ENCODE measurements at places on chromosomes 12 and 14.

GRCh38 chr14:57871459-57872080 lies 5.7 kb upstream of the SLC35F4 start:
- DNase-seq = peak; percentile 60

- peak; percentile 32 for DNase-seq
These were observed 1.5 kb upstream of the PPP1CC start for GRCh38 chr12:110744151-110744571.

DNA sequence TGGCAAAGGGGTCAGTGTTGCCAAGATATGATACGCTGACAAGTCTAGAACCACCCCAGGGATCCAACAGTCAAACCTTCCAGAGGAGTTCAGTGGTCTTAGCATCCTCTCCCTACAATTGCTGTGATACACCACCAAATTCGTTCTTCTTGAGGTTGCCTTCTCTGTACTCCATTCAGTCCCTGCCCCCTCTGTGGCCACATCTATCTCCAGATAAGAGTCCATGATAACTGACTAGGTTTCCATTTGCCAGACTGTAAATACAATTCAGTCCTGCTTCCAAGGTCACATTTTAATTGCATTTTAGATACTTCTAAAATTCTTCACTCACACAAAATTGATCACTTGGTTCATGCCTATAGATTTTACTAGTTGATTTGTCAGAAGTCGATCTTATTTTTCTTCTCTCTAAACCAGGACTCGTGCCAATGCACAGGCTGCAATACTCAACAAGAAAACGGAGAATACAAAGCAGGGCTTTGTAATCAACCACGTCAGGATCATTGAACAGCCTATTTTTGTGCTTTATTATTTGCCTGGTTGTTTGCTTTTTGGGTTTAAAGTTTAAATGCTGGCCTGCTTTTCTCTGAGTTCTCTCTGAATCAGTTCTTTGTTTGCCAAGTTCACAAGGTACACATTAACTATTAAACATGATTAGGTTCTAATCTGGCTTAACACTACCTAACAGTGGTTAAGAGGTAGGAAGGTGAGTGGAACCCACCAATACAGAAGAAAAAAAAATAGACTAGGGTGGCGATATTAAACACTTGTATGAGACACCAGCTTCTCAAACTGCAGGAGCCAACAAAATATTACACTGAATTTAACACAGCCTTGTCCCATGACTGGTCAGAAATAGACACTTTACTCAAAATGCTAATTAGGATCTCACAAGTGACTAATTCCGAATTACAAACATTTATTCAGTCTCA lies 5.3 kb upstream of the TSPAN8 start:
- DNase-seq = no peak

- DNase-seq = no peak
These were observed 55.7 kb upstream of the BCL11B start for GRCh38 chr14:99327458-99328250.

GRCh38 chr14:68594737-68595380 lies 198.0 kb downstream of the ZFP36L1 start:
- DNase-seq = no peak

- DNase-seq = no peak
These were observed 20.5 kb downstream of the ADAM21 start for GRCh38 chr14:70472253-70473159.

- peak; percentile 48 for DNase-seq
These were observed 611 bp downstream of the SARNP start for GRCh38 chr12:55816881-55817344.

DNA sequence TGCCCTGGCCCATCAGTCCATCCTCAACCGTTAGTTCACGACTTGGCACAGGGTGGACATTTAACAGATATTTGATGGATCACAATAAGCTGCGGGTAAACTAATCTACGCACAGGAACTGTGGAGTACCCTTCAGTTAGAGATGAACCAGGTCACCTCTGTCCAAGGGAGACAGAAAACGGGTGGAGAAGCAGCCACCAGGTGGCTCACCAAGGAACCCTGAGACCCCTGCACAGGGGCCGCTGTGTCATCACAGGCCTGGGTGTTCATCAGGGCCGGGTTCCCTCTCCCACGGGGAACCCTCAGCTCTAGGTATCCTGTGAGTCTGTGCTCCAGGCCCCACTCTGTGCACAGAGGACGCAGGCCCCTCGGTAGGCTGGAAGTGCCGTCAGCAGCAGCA lies 122.2 kb downstream of the PIWIL1 start:
- no peak for DNase-seq

DNA sequence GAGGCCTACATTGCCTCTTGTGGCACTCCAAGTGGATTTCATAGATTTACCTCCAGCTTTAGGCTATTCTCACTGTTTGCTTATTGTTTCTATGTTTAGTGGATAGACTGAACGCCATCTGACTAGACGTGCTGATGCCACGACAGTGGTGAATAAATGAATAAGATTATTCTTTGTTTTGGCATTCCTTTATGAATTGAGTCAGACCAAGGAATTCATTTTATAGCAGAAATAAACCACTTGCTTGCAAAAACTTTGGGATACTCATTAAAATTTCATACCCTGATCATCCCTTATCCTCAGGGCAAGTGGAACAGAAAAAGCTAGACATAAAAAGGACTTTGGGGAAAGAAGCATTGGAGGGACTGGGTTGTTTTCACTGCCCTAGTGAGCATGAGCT lies 71.7 kb upstream of the FERMT2 start:
- DNase-seq = no peak

DNA sequence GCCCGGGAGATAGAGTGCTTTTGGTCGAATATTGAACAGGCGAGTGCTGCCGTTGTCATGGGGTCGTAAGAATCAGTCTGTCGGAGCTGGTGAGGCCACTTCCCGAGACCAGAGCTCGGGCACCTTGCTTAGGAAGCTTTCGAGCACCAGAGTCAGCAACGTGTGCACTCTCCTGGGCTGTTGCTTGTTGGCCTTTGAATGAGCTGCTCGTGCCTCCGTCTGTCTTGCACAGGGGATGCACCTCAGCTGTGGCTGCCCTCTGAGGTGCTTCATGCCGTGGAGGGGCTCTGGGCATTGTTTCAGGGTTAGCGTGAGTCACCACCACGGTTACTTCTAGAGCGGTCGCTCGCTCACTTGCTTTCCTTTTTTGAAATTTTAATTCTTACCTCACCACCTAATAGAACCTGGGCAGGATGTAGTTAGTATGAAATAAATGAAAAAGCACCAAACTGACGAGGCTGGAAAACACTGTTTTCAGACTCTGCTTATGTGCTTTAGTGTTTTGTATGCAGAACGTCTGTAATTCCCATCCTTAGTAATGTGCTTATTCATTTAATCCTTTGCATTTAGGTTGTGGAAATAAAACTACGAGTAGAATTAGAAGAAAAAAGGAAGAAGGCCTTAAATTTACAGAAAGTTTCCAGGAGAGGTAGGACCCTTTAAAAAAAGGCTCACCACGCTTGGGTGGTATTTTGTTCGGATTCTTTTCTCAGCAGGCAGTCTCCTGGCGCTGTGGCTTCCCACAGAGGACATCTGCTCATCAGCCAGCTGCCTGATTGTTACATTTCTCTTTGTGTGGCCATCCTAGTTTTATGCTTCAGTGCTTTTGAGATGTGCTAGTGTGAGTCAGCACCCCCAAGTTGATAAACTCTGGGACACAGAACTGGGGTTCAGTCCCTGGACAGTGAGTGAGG lies 40.6 kb downstream of the EP400 start:
- peak; percentile 79 for DNase-seq

GRCh38 chr14:68359837-68360552 lies 432.9 kb downstream of the ZFP36L1 start:
- DNase-seq = peak; percentile 25

GRCh38 chr14:73823339-73823885 lies 28.2 kb upstream of the PTGR2 start:
- no peak for DNase-seq

DNA sequence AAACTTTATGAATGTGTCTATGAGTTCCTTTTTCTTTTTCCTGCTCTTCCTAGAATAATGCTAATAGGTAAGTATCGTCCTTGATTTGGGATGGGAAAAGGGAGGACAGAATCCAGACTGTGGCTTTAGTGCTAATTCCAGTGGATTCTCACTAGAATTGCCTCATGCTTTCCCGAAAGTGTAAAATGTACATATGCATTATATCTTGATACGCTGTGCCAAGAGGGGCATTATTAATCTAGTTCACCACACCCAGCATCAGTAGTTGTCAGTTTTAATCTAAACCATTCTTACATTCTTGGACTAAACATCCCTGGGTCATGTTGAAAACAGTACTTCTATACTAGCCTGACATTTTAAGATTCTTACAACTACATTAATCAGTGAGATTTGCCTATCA lies 49.3 kb downstream of the GCH1 start:
- DNase-seq = no peak

DNA sequence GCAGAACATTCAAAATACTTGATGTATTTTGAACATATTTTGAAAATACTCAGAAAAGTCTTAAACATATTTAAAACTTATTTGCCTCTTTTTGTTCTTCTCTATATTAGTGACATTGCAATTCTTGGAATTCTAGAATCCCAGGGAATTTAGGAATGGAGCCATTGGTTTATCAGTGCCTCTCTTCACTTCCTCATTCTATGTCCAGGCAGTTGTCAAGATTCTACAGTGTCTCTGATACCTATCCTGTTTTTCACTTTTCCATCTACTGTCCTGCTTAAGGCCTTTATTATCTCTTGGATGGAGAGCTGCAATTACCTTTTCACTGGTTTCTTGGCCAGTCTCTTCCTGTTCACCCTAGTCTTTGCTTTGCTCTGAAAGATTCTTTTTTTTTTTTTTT lies 144.6 kb downstream of the TTLL5 start:
- DNase-seq = no peak

DNA sequence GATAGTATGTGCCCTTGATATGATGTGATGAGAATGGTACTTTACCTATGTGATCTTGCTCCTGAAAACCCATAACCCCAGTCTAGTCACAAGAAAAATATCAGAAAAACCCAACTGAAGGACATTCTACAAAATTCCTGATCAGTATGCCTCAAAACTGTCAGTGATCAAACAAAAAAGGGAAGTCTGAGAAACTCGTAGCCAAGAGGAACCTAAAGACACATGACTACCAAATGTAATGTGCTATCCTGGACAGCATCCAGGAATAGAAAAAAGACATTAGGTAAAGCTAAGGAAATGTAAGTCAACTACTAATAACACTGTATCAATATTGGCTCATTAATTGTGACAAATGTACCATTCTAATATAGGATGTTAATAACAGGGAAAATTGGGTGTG lies 4.1 kb upstream of the WIF1 start:
- DNase-seq = no peak

DNA sequence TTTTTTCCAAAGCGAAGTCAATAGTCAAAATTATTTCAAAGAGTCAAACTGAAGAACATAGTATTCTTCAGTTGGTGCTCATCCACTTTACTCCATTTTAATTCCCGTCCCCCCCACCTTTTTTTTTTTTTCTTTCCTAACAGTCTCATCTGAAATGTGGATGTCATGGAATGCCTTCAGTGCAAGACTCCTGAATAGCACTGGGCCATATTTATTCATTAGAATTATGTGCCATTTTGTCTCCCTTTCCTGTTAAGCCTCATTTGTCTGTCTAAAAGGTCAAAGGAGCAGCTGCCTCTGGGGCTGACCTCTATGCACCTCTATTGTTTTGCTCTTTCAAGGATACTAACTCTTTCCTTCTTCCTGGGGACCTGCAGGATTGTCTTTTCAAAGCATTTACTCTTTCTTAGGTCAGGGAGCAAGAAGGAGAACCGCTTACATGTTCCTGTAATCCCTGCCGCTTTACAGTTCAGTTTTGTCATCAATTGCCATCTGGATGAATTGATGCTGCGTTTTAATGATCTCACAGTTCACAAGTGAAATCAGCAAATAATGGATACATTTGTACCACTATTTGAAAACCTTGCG lies 310.6 kb downstream of the NPAS3 start:
- no peak for DNase-seq

- peak; percentile 81 for DNase-seq
These were observed 91.0 kb downstream of the LRRC74A start for GRCh38 chr14:76917158-76917596.

DNA sequence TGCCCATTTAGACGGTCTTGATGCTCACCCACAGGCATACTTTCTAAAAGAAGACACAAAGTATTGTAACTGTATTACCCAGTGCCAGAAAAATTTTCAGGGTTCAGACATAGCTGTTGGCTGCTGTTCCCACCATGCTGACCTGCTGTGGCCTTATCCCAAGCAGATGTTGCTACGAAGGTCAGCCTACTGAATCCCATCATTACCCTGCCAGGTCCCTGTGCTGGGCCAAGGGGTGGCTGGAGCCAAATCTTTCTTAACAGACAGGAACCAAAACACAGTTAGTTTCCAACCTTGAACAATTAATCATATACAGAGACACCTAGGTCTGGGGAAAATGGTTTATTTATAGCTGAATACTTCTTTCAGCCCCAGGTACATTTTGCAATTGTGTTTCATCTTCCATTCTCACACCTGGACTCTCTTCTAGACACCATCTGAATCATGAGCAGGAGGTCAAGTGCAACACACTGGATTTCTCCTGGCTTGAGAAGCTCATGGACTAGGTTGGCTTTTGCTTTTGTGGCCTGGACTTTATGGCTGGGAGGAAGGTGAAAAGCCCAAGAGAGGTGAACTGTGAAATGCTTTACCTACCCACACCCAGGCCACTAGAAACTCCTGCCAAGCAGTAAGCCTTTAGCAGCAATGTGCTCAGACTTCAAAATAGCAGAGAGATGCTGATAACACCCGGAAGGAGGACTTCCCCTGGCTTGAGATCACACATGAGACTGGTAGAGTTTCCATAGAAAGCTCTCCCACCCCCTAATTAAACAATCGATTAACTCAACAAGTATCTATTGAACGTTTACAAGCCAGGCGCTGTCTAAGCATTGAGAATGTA lies 150.1 kb downstream of the SUDS3 start:
- DNase-seq = no peak

- DNase-seq = no peak
These were observed 115.8 kb downstream of the ETNK1 start for GRCh38 chr12:22740656-22741355.

DNA sequence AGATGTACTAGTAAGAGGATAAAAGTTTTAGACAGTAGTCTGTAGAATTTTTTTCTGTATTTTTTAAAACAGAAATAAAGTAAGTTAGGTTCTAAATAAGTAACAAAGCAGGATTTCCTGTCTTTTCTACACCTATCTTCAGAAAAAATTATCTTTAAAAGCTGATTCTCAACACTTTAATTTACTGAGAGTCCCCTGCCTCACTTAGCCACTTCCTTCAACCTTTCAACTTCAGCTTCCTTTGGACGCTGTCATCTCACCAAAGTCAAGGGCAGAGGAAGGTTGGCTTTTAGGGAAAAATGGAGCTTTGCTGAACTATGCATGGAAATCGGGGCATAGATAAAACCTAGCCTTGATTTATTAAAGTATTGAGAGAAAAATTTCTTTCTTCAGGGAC lies 44.9 kb upstream of the CERS5 start:
- DNase-seq = no peak

- no peak for DNase-seq
These were observed 1.1 kb upstream of the C14orf132 start for GRCh38 chr14:96037891-96038557.
